HFF-Myc (cell line): ENCODE measurements at places on chromosomes 6 and 20.
A peak's percentile ranks its signal among the peaks of the same experiment; 100 is the strongest.

DNA sequence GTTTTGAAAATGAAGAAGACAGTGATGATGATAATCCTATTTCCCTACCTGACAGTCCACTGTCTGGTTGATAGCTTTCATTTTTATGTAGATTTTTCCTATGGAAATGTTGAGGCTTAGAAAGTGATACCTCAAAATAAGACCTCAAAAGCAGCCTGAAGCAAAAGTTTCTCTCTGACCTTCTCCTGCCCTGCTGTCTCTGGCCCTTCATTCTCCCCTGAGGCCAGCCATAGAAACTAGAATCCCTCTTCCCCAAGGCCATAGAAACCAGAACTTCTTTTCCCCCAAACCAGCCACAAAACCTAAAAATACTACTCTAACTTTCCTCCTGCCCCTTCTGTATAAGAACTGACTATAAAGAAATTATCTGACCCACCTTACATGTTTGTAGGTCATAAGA is 52.6 kb upstream of the GCM1 start:
- no peak for DNase-seq

DNA sequence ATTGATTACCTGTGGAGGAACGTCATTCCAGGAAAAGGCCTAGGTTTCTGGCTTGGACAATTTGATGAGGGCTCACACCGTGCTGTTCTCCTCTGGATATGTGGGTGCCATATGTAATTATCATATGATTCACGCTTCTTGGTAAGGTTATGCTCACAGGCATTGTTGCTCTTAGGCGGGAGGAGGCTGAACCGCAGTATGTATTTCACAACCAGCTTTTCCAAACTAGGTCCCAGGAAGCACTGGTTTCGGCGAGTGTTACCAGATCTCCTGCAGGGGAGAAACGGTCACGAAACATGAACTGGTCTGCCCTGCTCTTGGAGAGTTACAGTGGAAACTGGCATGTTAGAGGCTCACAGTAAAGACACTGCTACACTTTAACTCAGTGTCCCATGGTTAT is 793 bp upstream of the FAM50B start:
- DNase-seq = no peak

- no peak for DNase-seq
Observed at GRCh38 chr6:10621213-10621612, 73.2 kb downstream of the C6orf52 start.

DNA sequence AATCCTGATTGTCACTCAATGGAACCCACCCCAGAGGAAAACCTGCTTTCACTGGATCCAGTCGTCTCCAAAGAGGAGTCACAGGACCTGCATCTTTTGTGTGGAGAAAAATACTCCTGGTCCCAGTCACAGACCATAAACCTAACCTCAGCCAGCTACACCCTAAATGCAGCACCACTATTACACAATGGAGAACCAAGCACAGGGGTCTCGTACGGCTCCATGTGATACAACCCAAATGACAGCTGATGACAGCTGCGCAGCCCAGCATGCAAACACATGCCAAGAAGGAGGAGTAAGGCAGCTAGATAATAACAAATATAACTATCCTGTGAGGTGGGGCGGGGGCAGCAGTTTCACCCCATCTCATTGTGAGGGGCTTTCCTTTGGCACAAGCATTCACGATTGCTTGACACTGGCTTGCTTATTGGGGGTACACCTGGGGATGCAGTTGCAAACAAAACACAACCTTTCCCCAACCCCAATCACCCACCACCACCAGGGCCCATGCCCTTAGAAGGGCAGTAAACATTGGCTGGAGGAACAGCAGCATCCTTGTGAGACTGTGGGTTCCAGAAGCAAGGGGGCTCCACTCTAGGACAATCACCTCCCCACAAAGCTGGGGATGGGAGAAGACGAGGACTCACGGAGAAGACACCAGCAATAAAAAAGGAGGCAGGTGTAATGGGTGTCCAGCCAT is 51.5 kb downstream of the TRERF1 start:
- no peak for DNase-seq

GRCh38 chr20:22312744-22313346 is 271.5 kb downstream of the FOXA2 start:
- no peak for DNase-seq

- no peak for DNase-seq
Observed at GRCh38 chr6:13487122-13488014, at the start of gene GFOD1. GFOD1 (minus strand) TSS chr6:13487600; CDS start chr6:13486890, 710 bp downstream.

DNA sequence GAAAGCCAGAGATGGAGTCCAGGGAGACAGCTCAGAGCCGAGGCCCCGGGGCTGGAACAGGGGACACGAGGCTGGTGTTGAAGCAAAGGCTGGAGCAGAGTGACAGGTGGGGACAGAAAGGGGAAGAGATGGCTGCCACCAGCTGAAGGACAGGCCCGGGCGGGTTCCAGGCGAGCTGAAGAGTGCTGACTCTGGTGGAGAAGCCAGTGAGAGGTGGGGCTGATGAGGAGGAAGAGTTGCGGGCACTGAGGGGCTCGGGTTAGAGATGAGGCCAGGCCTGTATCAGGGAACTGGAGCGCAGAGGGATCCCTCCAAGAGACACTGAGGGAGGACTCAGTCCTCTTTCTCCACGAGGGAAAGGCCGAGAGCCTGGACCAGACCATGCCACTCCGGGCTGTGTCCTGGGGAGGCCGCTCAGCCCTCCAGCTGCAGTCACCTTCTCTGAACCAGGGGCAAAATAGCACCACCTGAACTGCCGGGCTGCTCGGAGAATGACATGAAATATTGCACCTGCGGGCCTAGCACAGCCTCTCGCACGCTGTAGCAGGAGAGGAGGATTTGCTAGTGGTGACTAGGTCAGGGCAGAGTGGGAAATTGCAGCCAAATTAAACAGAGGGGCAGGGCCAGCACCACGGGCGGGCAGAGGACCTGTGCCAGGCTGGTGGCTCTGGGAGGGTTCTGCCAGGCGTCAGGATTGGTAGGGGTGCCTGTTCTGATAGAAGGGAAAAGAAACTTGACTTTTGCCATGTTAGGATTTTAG is 175.9 kb downstream of the ZDHHC14 start:
- DNase-seq = no peak

GRCh38 chr6:44223319-44224028 is at the start of gene SLC29A1:
SLC29A1 (plus strand) TSS chr6:44223595; CDS start chr6:44227314, 3,719 bp downstream.
- DNase-seq = no peak

DNA sequence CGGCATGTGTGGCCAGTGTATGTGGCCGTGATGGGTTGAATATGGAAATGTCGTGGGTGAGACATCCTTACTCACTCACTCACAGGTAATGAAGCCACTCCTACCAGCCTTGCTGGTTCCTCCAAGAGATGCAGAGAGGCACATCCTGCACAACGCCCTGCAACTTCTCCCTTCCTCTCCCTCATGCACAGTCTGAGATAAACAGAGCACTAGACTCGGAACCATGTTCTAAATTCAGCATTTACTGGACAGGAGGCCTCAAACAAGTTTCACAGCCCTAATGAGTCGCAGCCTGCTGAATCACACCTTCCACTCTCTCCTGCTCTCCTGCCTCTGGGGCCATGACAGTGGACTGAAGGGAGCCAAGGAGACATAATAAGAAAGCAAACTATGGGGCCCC is 91.2 kb downstream of the ISM1 start:
- DNase-seq = no peak

DNA sequence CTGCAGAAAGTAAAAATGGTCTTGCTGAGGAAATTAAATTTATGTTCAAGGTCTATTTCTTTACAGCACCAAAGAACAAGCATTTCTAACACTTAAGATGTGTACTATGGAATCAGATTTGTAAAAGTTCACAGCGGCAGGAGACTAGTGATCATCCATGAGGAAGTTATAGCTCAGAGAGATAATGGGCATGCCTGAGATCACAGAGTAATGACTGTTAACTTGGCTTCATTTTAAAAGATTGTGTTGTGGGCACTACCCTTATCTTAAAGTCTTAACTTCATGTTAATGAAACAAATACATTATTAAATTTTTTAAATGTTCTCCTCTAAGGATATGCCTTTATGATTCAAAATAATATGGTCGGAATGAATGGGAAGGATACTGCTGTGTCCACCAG is 168.6 kb downstream of the GMPR start:
- DNase-seq = no peak

GRCh38 chr6:2619651-2620050 is 131.1 kb downstream of the MYLK4 start:
- no peak for DNase-seq

DNA sequence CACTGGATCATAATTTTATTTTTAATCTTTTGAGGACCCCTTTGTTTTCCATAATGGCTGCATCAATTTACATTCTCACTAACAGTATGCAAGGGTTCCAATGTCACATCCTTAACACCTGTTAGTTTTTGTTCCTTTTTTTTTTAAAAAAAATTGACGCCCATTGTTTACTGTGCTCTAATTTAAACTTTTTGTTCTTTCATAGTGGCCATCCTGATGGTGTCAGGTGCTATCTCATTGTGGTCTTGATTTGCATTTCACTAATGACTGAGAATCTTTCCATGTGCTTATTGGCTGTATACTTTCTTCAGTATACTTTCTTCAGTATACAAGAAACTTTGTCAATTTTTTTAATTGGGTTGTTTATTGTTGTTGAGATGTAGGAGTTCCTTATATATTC is 347.0 kb downstream of the RNGTT start:
- DNase-seq = no peak

DNA sequence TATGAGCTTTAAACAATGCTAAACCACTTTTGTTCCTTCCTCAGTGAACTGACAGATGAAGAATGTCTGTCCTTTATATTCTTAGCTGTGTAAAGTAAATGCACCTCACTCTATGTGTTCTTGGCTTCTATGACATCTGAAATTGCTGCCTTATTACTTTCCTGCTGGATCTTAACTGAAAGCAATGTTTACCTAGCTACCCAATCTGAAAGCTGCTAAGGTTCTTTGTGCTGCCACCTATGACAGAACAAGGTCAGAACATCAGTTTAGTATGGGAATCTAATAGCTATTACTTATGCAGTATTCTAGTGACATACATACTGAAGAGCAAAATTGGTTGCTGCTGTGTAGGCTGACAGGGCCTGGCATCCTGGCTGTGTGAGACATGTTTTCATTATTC is 444.1 kb downstream of the KHDRBS2 start:
- DNase-seq = no peak

DNA sequence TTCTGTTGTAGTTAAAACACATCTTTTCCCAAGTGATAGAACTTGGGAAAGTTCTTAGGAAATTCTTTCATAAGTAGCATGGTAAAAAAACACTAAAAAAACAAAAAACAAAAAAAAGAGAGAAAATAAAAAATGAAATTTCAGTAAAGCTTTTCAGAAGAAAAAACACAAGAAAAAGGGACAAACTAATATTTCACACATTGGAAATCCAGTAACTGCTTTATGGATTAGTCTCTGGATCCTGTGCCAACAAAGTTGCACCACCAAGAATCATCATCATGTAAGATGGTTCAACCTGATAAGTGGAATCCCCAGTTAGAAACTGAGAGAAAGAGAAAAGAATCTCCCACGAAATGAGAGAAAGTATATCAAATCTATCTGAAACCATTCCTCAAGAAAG is 144.2 kb downstream of the GMDS start:
- no peak for DNase-seq

DNA sequence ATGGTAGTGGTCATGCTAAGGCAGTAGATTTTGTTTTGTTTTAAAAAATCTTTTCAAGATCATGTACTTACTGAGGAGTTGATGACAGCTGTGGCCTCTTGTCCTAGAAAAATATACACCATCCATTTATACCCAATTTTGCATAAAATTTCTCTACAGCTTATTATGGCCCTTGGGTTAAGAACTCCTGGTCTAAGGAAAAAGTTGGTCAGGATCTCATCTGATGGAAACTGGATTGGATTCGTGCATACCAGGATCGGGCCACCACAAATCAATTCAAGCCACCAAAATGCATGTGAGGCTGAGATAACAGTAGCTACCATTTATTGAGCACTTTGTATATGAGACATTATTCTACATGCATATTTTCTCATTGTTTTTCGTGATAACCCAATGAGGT is 244.4 kb downstream of the ZFAND3 start:
- no peak for DNase-seq

GRCh38 chr6:166221040-166221439 is 53.4 kb upstream of the TBXT start:
- DNase-seq = no peak

- DNase-seq = no peak
Observed at GRCh38 chr6:56962441-56962840, 7.5 kb downstream of the BEND6 start.

GRCh38 chr20:50980071-50980681 is 21.6 kb downstream of the MOCS3 start:
- peak; percentile 87 for DNase-seq

DNA sequence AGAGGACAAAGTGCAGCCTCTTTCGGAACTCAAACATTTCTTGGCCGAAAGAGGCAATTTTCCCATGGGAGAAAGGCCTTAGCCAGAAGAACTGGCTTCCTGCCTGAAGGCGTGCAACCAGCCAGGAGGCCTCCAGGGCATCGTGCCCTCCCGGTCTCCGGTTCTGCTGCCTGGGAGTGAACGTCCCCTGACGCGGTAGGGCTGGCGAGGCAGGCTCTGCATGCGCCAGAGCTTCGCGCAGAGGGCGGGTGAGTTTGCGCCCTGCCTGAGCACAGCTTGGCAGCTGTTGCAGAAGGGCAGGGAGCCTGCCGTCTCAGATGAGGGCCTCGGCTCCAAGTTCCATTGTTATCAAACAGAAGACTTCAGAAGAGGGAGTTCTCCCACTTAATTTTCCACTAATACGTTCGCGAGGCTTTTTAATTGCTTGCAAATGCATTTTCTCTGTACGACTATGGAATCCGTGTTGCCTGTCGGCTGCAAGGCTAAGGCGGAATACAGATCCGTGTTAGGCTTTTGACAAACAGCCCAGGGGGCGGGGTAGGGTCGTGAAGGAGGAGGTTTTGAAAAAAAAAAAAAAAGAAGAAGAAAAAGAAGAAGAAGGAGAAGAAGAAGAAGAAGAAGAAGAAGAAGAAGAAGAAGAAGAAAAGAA is 5.5 kb upstream of the TFAP2D start:
- DNase-seq = no peak

- no peak for DNase-seq
Observed at GRCh38 chr20:20518263-20518662, 150.4 kb downstream of the INSM1 start.

GRCh38 chr6:10999994-11000393 is 44.1 kb downstream of the ELOVL2 start:
- no peak for DNase-seq

DNA sequence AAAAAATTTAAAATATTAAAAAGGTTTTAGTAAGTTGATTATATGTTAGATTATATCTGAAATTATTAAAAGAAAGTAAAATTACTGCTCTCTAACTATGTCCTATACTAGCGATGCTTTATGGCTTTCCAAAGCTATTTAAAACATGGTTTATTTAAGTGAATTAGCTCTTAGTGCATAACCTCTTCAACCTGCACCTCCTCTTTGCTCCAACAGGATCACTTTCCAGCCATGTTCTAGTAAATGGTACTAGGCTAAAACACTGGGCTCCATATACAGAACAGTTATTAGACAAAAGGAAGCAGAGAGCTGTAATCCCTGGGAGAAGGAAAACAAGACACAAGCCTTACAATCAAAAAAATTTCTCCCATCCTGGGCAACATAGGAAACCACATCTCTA is 314.9 kb upstream of the ECI2 start:
- DNase-seq = no peak

GRCh38 chr6:169141671-169142537 is 111.7 kb downstream of the THBS2 start:
- DNase-seq = no peak

- peak; percentile 56 for DNase-seq
Observed at GRCh38 chr6:43334466-43335095, 26.0 kb upstream of the CRIP3 start.

- no peak for DNase-seq
Observed at GRCh38 chr20:21623074-21623780, 82.2 kb upstream of the PAX1 start.

GRCh38 chr6:105936972-105937371 is 149.2 kb upstream of the PRDM1 start:
- no peak for DNase-seq

GRCh38 chr6:157036245-157036711 is 259.1 kb downstream of the ARID1B start:
- DNase-seq = no peak
